ENCODE measurements at places on chromosomes 13 and 19.

GRCh38 chr19:38912600-38913514 lies 871 bp upstream of the CCER2 start:
- DNase-seq, result no peak

GRCh38 chr19:38736036-38736412 lies 8.2 kb downstream of the CAPN12 start:
- peak; percentile 40 for DNase-seq

GRCh38 chr13:73961181-73961580 lies 173.0 kb downstream of the KLF12 start:
- DNase-seq, result no peak

DNA sequence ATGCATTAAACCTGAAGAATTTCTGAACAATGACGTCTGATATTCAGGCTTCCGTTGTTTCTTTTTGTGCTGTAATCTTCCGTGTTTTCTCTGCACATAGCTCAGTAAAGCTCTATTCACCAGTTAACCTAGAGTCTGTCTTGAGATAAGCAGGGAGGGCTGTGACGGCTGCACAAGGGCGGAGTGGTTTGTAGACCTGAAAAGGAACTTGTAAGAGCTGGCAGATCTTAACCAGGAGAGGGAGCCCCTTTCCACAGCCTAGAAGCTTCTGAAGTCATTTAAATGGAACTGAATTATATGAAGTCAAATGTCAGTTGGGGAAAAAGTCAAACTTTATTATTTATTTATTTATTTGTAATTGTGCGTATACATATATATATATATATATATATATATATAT lies 27.5 kb downstream of the DPRX start:
- no peak for DNase-seq

DNA sequence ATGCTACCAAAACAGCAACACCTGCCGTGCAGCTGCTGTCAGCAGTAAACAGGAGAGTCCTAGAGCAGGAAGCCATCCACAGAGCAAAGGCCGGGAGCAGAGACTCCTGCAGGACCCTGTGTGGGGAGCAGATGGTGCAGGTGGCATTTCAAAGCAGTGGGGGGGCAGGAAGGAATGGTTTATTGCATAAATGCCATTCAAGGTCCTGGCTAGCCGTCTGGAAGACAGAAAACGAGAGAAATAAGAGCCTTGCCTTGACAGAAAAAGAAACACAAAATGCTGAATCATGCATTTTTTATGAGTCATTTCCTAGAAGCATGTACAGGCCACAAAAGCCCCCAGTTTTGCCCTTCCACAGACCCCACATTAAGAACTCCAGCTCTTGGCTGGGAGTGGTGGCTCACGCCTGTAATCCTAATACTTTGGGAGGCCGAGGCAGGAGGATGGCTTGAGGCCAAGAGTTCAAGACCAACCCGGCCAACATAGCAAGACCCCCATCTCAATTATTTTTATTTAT lies 5.4 kb downstream of the RSPH6A start:
- no peak for DNase-seq

DNA sequence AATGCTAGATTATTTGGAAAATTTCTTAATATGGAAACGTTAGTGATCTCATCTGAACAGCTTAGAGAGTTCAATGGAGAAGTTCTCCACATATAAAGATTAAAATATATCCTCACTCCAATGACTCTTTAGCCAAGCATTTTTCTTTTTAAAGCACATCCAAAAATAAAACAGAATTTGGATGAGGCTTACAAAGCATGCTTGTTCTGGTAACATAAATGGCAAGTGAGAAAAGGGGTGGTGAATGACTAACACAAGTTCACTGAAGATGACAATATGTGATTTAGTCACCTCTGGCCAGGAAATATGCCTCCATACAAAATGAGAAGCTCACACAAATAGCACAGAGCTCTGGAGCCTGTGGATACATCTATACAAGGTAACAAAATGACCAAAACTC lies 253.0 kb downstream of the PCDH20 start:
- no peak for DNase-seq

DNA sequence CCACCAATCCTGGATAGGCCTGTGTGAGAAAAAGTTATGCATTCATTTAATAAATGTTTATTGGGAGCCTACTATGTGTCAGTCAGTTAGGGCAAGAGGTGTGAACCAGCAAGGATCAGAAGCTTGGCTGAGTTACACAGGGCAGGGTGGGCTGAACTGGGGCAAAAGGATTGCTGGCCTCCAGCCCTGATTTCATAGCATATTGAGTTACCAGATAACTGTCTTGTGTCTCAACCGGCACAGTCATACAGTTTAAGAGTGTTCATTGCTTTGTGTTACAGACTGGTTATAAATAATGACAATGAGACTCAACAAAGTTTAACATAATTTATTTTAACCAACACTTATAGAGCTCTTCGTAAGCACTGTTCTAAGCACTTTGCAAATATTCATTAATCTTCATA lies 253.8 kb downstream of the DLEU7 start:
- no peak for DNase-seq

GRCh38 chr13:46340631-46341111 lies 46.4 kb downstream of the RUBCNL start:
- DNase-seq, result no peak

- DNase-seq, result no peak
Measured at GRCh38 chr19:21697698-21698097, 69.7 kb downstream of the ZNF100 start.

DNA sequence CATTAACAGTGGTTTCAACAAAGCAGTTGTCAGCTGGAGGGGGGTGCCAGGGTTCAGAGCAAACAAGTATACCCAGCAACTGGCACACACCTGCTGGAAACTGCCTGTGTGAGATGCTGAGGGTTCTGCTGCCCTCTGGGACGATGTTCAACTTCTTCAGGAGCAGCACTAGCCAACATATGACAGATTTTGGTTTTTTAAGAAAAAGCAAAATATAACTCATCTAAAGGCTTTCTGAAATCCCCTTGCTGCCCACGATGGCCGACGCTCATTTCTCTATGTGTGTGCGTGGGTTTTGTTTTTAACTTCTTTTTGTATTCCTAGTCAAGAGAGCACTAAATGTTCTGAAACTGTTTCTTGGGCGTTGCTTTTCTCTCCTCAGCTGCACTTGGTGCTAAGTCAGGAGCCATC lies 79.9 kb downstream of the MRPL57 start:
- DNase-seq, result no peak

DNA sequence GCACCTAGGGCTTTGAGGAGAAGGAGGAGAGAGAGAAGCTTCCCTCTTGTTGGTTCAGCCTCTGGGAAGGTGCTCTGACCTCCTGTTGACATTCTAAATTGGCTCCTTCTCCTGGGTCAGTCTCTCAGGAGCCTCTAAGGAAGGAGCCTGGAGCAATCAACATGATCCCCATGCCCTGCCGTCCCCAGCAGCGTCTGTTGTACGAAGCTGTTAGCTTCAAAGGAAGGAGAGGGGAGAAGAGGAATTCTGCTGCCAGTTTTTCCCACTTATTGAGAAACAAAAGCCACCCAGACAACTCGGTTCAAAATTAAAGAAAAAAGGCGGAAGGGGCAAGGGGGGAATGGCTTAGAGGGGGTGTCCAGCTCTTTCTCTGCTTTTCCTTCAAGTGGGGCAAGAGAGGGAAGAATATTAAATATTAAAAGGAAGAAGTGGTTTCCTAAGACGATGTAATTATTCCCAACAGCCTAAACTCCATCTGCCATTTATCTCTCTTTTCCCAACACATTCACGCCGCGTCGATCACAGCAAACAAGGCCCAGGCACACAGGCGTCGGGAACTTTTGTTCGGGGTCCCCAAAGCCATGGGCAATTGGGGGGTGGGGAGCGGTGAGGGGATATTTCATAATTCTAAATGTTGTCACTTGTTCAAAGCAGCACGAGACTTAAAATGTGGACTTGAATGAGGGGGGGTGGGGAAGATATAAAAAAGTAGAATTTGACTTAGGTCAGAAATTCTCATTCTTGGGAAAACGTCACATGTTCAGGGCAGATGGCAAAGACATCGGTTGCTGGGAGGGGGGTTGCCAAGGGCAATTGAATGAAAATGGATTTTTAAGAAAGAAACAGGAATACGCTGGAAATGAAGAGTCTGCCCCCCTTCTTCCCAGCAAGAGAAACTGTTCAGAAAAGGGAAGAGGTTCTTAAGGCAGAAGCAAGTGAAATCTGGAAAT lies 116.8 kb upstream of the CACNA1A start:
- peak; percentile 48 for DNase-seq

- DNase-seq, result no peak
Measured at GRCh38 chr19:15433519-15434069, 14.8 kb upstream of the AKAP8L start.

DNA sequence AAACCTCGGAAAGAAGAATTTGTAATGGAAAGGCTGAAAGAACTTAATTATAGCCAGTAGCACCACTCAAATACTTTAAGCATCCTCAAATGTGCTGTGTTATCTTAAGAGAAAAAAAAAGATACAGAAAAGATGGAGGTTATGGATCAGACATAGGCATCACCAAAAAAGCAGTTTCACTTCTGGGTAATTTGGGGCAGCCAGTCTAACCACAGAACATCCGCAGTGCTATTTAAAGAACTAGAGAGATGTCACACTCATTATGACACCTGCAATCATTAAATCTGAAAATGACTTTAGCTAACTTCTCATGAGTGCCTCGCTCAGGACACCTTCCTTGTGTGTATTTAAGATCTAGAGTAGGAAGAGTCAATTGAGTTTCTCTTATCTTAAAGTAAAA lies 211.8 kb downstream of the RBM26 start:
- no peak for DNase-seq

- DNase-seq, result no peak
Measured at GRCh38 chr13:58964048-58964447, 1199.7 kb downstream of the DIAPH3 start.

- DNase-seq, result no peak
Measured at GRCh38 chr13:101706651-101707050, 254.2 kb downstream of the ITGBL1 start.

DNA sequence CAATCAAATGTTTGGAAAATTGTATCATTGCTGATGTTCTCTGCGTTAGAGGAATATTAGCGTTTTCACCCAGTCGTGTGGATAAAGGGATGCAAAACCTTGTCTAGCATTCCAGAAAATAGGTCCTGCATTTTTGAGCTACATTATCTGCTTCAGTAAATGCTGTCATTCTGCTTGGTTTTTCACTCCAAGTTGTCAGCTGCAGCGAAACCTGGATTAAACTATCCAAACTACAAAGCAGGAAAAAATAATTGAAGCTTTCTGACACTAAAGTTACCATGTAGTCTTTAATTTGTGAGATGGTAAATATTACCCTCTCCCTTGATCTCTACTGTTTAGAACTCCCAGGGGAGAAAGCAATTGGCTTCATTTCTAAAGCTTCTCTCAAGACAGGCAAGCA lies 1795.5 kb upstream of the PRR20A start:
- peak; percentile 36 for DNase-seq

DNA sequence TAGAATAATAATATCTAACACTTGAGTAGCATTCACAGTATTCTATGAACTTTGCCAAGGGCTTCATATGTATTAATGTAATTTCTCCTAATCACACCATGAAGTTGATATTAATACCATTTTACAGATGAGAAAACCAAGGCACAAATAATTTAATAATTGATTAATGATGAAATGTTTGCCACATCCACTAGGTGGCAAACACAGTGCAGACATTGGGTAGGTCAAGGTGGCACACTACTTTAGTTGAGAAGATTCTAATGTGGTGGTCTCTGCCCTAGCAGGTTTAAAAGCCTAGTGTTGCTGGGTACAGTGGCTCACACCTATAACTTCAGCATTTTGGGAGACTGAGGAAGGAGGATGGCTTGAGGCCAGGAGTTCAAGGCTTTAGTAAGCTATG lies 412.4 kb downstream of the SUCLA2 start:
- DNase-seq, result no peak

- DNase-seq, result no peak
Measured at GRCh38 chr19:41671486-41671885, 16.6 kb downstream of the CEACAM7 start.

GRCh38 chr19:30667746-30668145 lies 295.6 kb downstream of the ZNF536 start:
- no peak for DNase-seq

GRCh38 chr19:52590728-52591127 lies 20.6 kb downstream of the ZNF701 start:
- no peak for DNase-seq

DNA sequence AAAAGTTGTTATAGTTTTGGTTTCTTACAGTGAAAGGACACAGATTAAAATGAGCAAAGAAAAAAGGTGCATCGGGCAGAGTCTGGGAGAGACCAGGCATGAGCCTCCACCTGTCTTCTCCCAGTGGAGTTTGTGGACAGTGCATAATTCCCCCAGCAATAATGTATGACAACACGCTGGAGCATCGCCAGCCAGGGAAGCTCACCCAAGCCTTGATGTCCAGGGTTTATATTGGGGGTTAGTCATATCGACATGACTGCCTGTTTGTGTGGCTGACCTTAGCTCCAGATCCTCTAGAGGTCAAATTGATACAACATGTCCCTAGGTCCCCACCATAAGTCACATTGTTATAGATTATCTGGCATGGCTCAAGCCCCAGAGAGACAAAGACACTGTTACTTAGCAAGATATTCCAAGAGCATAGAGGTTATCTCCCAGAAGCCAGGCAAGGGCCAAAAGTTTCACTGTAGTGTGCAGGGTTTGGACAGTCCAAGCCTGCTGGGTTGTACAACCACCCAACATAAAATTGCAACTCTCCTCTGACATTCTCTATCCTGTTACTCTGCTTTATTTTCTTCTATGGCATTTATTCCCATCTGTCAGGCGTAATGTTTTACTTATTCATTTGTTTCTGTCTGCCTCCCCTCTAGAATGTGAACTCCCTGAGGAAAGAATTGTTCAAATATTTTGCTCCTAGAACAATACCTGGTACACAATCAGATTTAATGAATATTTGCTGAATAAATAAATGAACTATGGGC lies 5.6 kb upstream of the KLK13 start:
- no peak for DNase-seq

GRCh38 chr13:21124852-21125251 lies 51.5 kb downstream of the SKA3 start:
- DNase-seq, result peak; percentile 60

- DNase-seq, result no peak
Measured at GRCh38 chr13:44409595-44409994, 36.0 kb downstream of the SERP2 start.

GRCh38 chr13:33351319-33351718 lies 65.8 kb upstream of the STARD13 start:
- no peak for DNase-seq

DNA sequence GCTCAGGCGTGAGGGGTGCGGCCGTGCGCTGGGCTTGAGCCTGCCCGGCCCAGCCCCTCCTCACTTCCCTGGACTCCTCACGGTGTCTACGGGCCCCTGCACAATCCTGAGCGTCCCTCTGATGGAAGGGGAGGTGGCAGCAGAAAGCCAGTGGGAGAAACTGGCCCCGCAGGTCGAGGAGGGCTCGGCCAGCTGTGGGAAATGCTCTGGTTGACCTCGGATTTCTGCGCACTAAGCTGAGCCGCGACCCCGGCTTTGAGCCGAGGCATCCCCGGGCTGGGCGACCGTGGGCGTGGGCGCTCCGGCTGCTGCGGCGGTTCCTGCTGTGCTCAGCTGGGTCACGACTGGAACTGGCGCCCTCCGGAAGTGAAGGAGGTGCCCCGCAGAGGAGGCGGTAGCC lies 70.1 kb downstream of the ZNF208 start:
- no peak for DNase-seq

GRCh38 chr19:30498707-30499106 lies 126.5 kb downstream of the ZNF536 start:
- DNase-seq, result no peak

- peak; percentile 42 for DNase-seq
Measured at GRCh38 chr13:59300355-59301173, 863.2 kb downstream of the DIAPH3 start.

- DNase-seq, result no peak
Measured at GRCh38 chr13:94268661-94269060, 210.8 kb downstream of the DCT start.

- no peak for DNase-seq
Measured at GRCh38 chr19:49387936-49388372, at the start of gene KASH5. Gene KASH5 (plus strand): TSS chr19:49388249. CDS start chr19:49390884, 2,635 bp downstream.

All from retina (tissue), 1 donor.